Retina (tissue), 1 donor: ENCODE measurements at places on chromosomes 1 and 21.

- no peak for DNase-seq
Observed at GRCh38 chr21:33950431-33951079, 35.0 kb upstream of the ATP5PO start.

DNA sequence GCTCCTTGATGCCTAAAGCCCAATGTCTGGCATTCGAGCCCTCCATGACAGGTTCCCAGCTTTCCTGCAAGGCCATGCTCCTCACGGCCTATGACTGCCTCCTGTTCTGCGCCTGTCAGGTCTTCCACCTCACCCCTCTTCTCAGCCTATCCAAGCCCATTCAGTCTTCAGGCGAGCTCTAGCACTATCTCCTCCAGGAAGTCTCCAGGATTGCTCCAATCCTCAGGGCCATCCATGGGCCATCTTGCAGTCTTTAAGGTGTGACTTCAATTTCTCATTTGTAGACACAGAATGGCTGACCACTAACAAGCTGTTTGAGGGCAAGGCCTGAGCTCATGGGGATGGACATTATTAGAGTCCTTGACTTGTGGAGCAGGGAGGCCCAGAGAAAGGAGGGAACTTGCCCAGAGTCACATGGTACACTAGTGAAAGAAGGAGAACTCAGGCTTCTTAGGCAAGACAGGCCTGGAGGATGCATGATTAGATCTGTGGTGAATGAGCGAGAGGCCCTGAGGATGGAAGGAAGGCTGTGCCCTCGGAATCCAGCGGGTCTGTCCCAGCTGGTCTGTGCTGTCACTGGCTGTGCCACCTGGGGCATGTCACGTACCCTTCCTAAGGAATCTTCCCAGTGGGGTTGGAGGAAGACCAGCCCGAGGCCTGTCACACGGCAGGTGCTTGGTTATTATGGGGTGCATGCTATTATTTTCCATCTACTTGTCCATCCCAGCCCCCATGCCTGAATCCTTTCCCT is 1.2 kb upstream of the ACOT11 start:
- DNase-seq, result no peak

DNA sequence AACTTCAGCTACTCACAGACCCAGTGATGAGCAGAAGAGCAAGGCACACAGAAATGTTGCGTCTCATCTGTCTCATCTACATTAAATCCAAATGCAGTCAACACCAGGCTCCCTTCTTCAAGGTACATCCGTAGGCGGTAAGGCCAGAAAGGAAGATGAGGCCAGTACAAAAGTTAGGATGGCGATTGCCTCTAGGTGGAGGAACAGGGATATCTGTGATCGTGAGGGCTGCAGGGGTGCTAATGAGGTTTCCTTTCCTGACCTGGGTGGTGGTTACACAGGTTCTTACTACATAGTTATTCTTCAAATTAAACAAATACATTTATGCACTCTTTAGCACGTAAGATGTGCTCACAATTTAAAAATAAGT is 1.4 kb upstream of the MYBPH start:
- no peak for DNase-seq

- DNase-seq, result no peak
Observed at GRCh38 chr1:10594595-10595223, 120.0 kb downstream of the PEX14 start.

DNA sequence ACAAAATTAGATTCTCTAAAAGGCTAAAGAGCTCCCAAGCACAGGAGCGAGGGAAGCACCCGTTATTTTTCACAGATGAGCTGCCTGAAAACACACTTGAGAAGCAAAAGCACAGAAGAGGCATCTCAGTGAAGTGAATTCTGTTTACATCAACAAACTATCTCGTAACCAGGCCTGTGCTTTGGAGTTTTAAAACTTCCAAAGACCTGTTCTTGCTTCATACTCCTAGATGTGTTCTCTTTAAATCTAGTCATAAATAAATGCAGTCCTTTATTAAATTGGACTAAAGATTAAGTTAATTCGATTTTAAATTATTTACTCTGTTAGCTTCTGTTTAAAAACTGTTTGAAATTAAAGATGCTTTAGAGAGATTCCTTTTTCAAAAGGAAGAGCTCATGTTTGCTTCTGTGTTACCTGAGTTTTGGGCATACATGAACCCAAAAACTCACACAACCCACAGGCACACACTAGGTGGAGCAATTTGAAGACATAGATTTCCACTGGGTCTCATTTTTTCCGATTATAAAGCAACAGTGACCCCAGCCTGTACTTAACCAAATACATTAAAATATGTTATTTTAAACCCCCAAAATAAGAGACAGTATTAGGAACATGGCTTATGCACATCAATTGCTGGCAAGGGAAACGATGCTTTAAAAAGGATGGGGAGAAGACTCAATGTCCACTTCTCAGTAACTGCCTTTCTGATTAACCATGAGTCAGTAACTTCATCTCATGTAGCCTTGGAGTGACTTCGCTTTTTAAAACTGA is 648.2 kb downstream of the SMYD3 start:
- no peak for DNase-seq

GRCh38 chr1:207805841-207806421 is 54.1 kb downstream of the CD46 start:
- DNase-seq, result no peak

DNA sequence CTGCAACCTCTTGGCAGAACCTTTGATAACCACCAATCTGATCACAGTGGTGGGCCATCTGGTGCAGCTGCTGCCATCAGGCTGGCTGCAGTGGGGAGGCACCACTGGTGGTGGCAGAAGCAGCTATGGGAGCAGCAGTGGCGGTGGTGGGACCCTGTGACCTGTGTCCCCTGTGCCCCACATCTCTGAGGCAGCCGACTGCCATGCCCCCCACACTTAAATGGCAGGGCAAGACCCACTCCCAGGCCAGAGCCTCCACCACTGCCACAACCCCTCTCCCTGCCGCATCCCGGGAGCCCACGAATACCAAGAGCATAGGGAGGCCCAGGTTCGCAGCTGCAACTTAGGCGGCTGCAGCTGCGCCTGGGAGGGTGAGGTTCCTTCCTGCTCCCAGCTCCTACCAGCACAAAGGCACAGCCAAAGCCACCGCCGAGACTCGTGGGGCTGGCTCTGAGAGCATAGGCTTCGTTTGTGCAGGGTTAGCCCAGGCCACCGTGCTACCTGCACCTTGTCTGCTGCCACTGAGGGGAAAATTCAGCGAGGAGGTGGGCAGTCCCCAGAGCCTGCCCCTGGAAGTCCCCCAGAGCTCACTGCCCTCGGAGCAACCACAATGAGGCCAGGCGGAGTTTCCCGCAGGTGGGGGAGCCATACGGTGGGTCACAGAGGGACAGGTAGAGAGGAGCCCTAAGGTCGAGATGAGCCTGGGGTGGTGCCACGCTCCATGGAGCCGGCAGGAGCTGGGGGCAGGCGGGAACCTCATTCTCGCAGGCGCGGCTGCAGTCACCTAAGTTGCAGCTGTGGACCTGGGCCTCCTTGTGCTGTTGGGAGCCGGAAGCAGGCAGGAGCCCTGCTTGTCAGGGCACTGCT is 518.7 kb downstream of the RWDD3 start:
- DNase-seq, result no peak

DNA sequence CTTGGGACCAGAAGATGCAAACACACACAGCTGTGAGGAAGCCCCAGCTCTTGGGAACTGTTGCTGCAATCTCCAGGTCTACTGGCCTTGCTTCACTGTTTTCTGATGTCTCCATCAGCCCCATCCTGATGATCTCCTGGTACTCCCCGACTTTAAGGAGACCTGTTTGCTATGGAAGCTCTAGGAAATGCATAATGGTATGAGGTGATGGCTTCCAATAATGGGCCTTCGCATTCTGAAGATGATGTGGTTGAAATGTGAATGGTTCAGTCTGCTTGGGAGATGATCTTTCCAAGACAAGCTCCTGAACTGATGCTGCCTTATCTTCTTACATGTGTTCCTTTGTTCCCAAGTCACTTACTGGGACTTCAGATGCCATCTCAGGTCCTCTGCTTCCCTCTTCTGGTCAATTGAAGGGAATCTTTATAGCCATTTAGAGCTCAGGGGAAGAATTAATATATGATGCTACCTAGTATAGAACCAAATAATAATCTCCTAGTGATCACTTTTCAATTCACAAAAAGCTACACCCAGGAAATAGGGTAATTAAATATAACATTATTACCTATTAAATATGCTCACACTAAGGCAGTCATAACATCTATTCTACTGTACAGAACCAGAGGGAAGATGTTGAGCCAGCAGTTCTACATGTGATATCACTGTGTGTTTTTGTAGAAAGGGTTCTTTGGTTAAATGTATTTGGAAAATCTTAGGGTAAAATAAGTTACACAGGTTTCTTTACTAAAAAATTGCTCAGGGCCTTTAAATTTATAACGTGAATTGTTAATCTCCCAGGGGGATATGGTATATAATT is 73.9 kb upstream of the VTCN1 start:
- peak; percentile 69 for DNase-seq
